Stimulated activated CD4-positive, alpha-beta T cell treated with anti-CD3 and anti-CD28 coated beads, Interleukin-15, amount 100 ng/mL, for 48 hours (primary cell): ENCODE measurements at places on chromosomes 5 and 9.

- DNase-seq: no peak
These were observed 12.2 kb upstream of the OBP2B start for GRCh38 chr9:133221177-133221809.

GRCh38 chr9:33188711-33189110, 21.6 kb upstream of the B4GALT1 start:
- DNase-seq: no peak

DNA sequence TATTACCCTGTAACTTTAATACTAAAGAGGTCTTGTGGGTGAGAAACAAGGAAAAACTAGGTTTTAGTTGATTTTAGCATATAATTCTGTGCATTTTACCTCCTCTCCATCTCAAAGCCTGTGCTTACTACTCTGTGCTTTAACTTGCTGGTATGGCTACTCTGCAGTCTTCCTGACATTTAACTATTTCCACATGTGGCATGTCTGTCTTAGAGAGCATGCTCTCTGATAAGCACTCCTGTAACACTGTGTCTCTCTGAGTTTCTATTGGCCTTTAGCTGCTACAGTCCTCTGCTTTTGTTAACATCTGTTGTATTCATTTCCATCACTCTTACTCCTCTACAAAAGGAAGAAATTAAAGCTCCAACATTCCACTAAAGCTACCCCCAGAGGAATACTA, 418.3 kb downstream of the RAB3C start:
- DNase-seq: no peak

DNA sequence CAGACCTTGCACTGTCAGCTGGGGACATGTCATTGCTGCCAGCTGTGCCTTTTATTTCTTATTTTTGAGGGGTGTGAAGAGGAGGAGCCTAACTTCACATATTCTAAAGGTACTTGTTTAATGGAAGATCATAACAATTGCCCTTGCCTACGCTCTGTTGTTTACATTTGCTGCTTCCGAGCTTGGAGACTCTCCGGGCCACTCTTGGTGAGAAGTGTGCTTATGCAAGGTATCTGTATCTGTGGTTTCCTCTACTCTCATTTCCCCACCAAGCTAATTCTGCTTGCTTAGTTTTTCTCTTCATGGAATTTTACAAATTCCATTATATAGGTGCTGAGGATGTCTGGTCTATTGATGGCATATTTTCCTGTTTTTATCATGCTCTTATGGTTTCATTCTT, 105.3 kb downstream of the RASGRF2 start:
- no peak for DNase-seq

DNA sequence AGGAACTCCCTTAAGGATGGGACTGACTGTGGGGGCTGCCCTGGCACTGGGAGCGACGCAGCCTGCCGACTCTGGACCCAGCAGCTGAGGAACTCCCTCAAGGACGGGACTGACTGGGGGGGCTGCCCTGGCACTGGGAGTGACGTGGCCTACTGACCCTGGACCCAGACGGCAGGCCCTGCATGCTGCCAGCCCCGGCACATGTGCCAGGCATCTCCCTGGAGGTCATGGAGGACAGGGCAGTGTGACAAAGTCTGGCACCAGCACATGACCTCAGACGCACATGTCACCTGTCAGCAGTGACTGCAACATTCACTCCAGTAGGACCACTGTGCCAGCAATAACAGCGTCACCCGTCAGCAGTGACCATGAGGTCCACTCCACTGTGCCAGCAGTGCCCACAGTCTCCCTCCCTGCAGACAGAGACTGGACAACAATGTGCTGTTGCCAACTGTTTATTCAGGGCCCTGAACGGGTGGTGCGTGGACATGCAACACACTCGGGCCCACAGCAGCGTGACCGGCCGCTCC, 4.5 kb downstream of the FBXW5 start:
- no peak for DNase-seq

GRCh38 chr5:157286761-157287211, 20.9 kb downstream of the CYFIP2 start:
- no peak for DNase-seq

DNA sequence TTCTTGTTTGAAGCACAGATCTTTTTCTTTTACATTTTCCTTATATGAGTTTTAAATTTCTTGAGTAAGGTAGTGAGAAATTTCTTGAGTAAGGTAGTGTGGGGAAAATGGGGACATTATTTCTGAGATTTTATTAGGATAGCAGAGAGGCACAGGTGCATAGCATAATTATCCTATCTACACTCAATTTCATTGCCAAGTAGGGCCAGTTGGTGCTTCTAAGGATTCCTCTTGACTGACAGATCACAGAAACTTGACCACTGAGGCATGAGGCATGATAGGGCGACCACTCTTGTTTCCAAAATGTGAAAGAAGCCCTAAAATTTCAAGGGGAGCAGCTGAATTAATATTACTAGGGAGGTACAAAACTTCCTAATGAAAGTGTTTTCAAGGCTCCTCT, 31.4 kb upstream of the TMC1 start:
- no peak for DNase-seq

GRCh38 chr9:5500441-5501235, 9.7 kb upstream of the PDCD1LG2 start:
- no peak for DNase-seq

GRCh38 chr9:93112116-93112863, 16.3 kb downstream of the CARD19 start:
- no peak for DNase-seq

- no peak for DNase-seq
These were observed 22.7 kb downstream of the ARHGAP26 start for GRCh38 chr5:142792865-142793232.

DNA sequence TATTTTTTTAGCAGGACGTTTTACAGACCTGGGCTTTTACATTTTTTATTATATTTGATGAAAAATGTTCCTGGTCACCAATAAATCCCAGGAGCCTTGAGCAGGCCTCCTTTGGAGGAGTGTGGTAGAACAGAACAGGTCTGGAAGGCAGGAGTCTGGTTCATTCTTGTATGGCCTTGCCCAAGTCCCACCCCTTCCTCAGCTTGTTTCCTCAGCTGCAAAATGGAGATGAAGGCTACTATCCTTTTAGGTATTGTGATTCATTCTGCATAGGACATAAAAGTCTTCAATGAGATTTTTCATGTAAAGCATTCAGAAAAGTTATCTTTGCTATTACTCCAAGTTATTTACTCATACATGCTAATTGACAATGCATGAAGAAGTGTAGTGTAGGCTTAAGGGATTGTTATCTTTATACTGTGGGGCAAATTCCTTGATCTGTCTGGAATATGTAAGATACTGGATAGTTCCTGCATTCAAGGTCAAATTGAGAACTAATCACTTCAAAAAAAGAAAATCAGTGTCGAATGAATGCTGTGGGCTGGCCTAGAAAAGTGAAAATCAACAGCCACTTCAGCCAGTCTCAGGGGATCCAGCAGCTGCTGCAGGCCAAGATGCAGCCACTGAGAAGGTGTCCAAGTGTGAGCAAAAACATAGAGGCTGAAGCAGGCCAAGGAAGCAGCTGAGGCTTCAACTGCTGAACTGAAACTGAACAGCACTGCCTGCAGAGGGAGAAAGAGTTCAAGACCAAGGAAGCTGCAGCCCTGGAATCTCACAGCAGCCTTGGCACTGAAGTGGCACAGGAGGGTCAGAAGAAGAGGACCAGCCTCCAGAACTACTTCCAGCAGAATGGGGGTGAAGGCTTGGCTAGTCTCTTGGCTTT, 15.5 kb upstream of the SLC36A3 start:
- DNase-seq: no peak

GRCh38 chr5:173645890-173646574, 29.6 kb upstream of the BOD1 start:
- no peak for DNase-seq

- DNase-seq: no peak
These were observed 52.3 kb upstream of the CAVIN4 start for GRCh38 chr9:100525563-100525962.

DNA sequence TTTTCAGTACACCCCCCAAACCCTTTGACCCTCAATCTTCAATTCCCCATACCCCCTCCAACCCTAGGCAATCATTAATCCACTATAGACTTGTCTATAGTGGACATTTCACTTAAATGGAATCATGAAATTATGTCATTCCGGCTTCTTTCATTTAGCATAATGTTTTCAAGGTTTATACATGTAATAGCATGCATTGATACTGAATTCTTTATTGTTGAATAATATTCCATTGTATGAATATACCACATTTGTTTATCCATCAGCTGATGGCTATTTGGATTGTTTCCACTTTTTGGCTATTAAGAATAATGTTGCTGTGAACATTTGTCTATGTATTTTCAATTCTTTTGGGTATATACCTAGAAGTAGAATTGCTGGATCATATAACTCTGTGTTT, 238.8 kb downstream of the PDE4D start:
- no peak for DNase-seq

DNA sequence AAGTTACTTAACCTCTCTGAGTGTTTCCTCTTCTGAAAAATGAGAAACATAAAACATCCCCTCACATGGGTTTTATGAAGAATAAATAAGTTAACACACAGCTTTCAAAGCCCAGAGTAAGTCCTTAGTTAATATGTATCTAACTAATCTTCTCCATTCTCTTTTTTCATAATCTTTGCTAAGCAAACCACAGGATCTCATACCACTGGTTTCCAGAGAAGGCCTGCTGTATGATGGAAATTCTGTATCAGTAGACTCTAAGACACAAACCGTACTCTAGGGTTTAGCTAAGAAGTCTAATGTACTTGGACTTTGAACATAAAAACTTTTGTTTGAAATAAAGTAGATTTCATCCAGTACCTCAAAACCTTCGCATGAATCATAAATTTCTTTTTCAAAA, 307.9 kb downstream of the SPOCK1 start:
- no peak for DNase-seq

DNA sequence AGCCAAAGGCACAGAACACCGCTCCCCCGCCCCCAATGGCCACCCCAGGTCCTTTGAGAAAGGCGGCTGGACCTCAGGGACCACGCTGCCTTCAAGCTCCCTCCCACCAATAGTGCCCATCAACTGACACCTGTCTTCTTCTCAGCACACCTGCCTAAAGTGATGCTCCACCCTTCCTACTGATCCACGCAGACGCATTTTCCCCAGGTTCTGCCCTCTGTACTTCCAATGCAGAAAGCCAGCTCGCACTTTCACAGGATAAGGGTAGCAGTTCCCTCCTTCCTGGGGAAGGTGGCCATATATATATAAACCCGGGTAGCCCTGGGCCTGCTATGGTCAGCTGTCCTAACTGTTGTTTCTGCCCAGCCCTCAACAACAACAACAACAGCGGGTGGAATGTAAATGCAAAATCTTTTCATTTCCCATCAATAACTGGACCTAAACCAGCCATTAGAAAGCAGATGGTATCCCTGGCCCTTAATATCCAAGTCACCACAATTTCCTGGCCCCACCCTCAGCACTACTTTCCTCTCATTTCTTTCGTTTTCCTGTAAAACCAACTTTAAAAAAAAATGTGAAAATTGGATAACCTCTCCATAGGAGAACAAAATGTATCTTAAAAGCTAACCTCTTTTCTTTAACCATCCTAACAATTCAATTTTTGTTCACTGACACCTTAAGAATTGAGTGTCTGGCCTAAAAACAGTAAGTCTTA, 1.7 kb downstream of the GOLM1 start:
- DNase-seq: no peak

GRCh38 chr5:67896930-67897313, 318.6 kb upstream of the PIK3R1 start:
- no peak for DNase-seq

GRCh38 chr9:72039532-72039931, 20.9 kb downstream of the C9orf57 start:
- DNase-seq: no peak

GRCh38 chr5:56310711-56311204, 77.6 kb upstream of the ANKRD55 start:
- DNase-seq: no peak

GRCh38 chr9:96154081-96154480, 147.9 kb downstream of the HSD17B3 start:
- DNase-seq: no peak

DNA sequence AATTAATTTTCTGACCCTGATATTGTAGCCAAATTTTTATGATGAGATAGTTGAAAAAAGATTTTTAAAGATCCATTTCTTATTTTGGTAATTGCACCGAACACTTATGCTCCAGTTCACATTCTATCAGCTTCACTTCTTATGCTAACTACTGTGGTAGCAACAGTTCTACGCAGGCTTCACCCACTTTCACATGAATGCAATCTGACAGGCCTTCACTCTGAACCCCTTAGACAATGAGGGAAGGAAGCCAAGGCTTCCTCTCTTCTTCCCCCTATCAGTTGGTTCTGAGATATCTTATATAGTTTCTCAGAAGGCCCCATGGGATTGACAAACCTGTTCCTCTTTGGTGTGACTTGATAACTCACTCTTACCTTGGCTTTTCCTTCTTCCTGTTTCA, 185.8 kb downstream of the CETN3 start:
- DNase-seq: no peak

DNA sequence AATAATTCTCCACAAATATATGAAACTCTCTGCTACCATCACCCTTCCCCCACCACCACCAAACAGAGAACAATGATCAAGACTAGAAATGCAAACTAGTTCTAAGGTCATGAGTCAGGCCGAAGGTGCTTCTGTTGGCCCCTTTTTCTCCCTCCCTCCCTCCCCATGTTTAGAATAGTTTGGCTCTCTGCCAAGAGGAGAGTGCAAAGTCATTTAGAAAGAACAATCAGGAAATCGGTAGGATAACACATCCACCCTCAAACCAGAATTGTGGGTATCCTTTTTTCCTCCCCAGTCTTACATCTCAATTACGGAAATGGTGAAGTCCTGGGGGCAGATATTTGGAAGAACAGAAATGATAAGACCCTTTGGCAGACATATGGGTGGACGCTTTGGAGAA, 170.1 kb downstream of the SLF1 start:
- DNase-seq: no peak

DNA sequence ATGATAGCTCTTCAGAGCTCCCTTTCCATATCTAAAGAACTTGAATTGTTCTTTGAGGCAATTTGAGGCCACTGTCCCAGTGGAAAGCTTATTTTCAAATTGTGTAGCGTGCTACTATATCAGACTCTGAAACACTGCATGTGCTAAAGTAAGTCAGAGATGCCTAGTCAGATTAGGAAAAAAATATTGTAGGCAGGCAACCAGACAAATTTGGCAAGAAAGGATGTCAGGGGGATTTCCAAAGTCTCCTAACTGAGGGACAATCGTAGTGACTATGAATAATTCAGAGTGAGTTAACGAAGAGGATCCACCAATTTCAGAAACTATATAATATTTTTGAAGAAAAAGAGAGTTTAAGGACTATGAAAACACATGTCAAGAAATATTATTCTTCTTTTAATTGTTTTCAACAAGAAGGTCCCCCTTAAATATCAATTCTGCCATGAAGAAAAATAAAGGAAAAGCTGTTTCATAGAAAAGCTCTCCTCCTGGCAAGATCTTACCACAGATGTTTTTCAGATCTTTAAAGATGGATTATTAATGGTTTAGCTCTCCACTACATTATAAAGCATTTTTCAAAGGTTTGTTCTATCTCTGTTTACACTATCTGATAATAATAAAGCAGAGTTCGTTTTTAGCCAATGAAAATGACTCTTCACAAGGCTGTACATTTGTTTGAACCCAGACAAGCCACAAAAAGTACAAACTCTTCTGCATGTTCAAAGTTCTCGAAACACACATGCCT, 273.5 kb upstream of the PTGER4 start:
- no peak for DNase-seq

- no peak for DNase-seq
These were observed 61.4 kb upstream of the GLRX start for GRCh38 chr5:95884017-95884325.

GRCh38 chr5:173513521-173513991, 102.9 kb downstream of the BOD1 start:
- DNase-seq: no peak

- no peak for DNase-seq
These were observed 93.8 kb downstream of the FEM1C start for GRCh38 chr5:115450741-115451140.
